ENCODE measurements at places on chromosomes 5 and 9. TPM values are rescaled to one million over a fixed set of nuclear protein-coding genes. Genes with fewer than 3 reads are reported as not detected.

- peaks cover 49% of the 10 kb centered on the region for H3K27me3 ChIP-seq
- peaks cover 48% of the 10 kb centered on the region for H3K4me1 ChIP-seq
- H3K27ac ChIP-seq: peak overlapping the region; percentile 68
Measured at GRCh38 chr9:22079873-22080341, 70.8 kb upstream of the CDKN2B start.

DNA sequence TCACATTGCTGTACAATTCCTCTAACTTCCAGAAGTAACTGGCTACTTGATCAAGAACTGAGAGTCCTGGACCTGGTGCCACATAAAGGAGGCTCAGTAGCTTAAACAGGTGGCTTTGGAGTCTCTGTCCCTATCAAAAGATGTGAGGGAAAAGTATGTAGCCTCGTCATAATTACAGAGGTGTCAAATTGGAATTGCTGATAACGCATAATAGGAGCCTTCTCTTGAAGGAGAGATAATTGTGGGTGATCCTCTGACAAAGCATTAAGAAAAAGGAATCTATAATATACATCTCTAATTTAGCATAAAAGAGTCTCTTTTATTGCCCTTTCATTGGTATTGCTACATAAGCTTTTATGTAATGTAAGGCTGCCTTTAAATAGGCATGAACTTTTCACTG, 1246.4 kb upstream of the CDH9 start:
- H3K36me3 ChIP-seq: no peaks in the 10 kb centered on the region
- no peak for DNase-seq
- no peak overlapping the region for H3K4me3 ChIP-seq
- no peak overlapping the region for H3K27ac ChIP-seq
- no peaks in the 10 kb centered on the region for H3K4me1 ChIP-seq
- no peaks in the 10 kb centered on the region for H3K27me3 ChIP-seq

Gene CNTNAP3B
- total RNA-seq: not detected

Gene PRDM9
- total RNA-seq: not detected

- DNase-seq: no peak
- no peaks in the 10 kb centered on the region for H3K36me3 ChIP-seq
- H3K4me3 ChIP-seq: no peak overlapping the region
- no peaks in the 10 kb centered on the region for H3K27me3 ChIP-seq
- H3K27ac ChIP-seq: no peak overlapping the region
Measured at GRCh38 chr9:2424619-2425033, 197.0 kb upstream of the VLDLR start.

Gene AMBP
- not detected for total RNA-seq

- no peak overlapping the region for H3K4me3 ChIP-seq
- peaks cover 3% of the 10 kb centered on the region for H3K4me1 ChIP-seq
- peaks cover 2% of the 10 kb centered on the region for H3K27me3 ChIP-seq
- H3K27ac ChIP-seq: no peak overlapping the region
- no peak for DNase-seq
- H3K36me3 ChIP-seq: no peaks in the 10 kb centered on the region
Measured at GRCh38 chr5:58299256-58299655, 160.6 kb downstream of the PLK2 start.

GRCh38 chr5:75612226-75612569, 945 bp downstream of the ANKDD1B start:
- H3K36me3 ChIP-seq: peaks cover 8% of the 10 kb centered on the region
- DNase-seq: no peak
- peaks cover 2% of the 10 kb centered on the region for H3K4me1 ChIP-seq
- no peak overlapping the region for H3K4me3 ChIP-seq
- H3K27ac ChIP-seq: no peak overlapping the region

- no peaks in the 10 kb centered on the region for H3K36me3 ChIP-seq
- no peak overlapping the region for H3K4me3 ChIP-seq
- no peak overlapping the region for H3K27ac ChIP-seq
- DNase-seq: no peak
Measured at GRCh38 chr9:115845648-115846312, 307.8 kb upstream of the PAPPA start.

GRCh38 chr5:36734422-36734821, 128.0 kb downstream of the SLC1A3 start:
- no peak overlapping the region for H3K27ac ChIP-seq
- H3K4me1 ChIP-seq: peaks cover 1% of the 10 kb centered on the region
- H3K36me3 ChIP-seq: no peaks in the 10 kb centered on the region
- H3K4me3 ChIP-seq: no peak overlapping the region
- H3K27me3 ChIP-seq: peaks cover 14% of the 10 kb centered on the region

- peak; percentile 94 for DNase-seq
- no peaks in the 10 kb centered on the region for H3K36me3 ChIP-seq
- peaks cover 3% of the 10 kb centered on the region for H3K27me3 ChIP-seq
- peak within 1 kb of the TSS; percentile 92 for H3K4me3 ChIP-seq
Measured at GRCh38 chr5:79235634-79236361, at the start of gene JMY. Gene JMY, plus strand, starts transcription at chr5:79236131. Its CDS starts 520 bp downstream, at chr5:79236651.

GRCh38 chr5:143499480-143500114, 96.1 kb upstream of the NR3C1 start:
- H3K4me1 ChIP-seq: no peaks in the 10 kb centered on the region
- H3K4me3 ChIP-seq: no peak overlapping the region
- DNase-seq: no peak
- H3K27ac ChIP-seq: no peak overlapping the region
- no peaks in the 10 kb centered on the region for H3K36me3 ChIP-seq

Gene ZNF883
- 0.24 TPM for total RNA-seq

Gene CCL21
- total RNA-seq: not detected

DNA sequence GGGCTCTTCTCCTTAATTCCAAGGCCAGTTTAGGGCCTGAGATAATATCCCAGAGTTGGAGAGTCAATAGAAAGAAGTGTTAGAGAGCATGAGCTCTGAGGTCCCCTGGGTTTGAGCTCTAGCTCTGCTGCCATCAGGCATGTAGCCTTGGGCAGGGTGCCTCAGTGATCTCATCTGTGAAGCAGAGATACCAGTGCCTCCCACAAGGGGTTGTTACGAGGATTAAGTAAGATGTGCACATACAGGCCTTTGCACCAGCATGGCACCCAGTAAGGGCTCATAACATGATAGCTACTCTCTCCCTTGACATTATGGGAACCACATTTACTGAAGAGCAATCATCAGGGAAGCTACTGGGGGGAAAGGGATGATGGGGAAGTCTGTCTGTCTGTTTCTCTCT, 265.7 kb downstream of the HSPA4 start:
- H3K36me3 ChIP-seq: no peaks in the 10 kb centered on the region
- no peaks in the 10 kb centered on the region for H3K27me3 ChIP-seq
- H3K27ac ChIP-seq: no peak overlapping the region

GRCh38 chr5:158877124-158877581, 222.6 kb downstream of the EBF1 start:
- H3K4me1 ChIP-seq: peaks cover 33% of the 10 kb centered on the region
- H3K4me3 ChIP-seq: no peak overlapping the region
- no peaks in the 10 kb centered on the region for H3K27me3 ChIP-seq
- DNase-seq: no peak
- H3K27ac ChIP-seq: no peak overlapping the region

- no peaks in the 10 kb centered on the region for H3K4me1 ChIP-seq
- H3K27me3 ChIP-seq: no peaks in the 10 kb centered on the region
- H3K4me3 ChIP-seq: no peak overlapping the region
- no peak overlapping the region for H3K27ac ChIP-seq
Measured at GRCh38 chr5:3944930-3945329, 349.3 kb downstream of the IRX1 start.

- no peak overlapping the region for H3K4me3 ChIP-seq
- no peaks in the 10 kb centered on the region for H3K27me3 ChIP-seq
- H3K27ac ChIP-seq: no peak overlapping the region
Measured at GRCh38 chr9:87383344-87384150, 114.1 kb upstream of the DAPK1 start.

DNA sequence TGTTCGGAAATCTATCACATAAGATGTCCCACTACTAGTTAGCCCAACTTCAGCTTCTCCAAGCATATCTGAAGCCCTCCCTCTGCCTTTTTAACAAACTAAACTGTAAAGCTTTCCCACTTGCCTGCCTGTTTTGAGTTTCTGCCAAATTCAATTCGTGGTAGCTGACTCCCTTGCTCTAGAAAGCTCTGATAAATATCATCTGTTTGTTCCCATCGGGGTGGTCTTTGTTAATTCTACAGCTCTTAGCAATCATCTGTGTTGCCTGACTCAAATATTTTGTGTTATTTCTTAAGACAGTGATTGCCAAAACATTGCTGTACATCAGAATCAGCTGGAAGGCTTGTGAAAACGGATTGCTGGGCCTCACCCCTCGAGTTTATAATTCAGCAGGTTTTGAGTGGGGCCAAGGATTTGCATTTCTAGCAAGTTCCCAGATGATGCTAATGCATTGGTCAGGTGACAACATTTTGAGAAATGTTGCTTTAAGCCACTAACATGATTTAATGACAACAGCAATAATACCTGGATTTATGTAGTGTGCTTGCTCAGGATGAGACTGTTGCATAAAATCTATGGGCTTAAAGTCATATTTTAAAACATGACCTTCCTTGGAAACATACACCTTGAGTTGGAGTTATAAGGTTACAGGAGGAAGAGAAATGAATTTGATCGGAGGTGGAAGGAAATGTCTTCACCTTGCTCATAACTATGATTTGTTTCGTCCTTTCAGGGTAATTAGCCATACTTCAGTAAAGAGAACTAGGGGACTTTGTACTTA, 631.9 kb downstream of the PSAT1 start:
- DNase-seq: no peak
- no peak overlapping the region for H3K27ac ChIP-seq
- H3K27me3 ChIP-seq: no peaks in the 10 kb centered on the region
- no peak overlapping the region for H3K4me3 ChIP-seq

DNA sequence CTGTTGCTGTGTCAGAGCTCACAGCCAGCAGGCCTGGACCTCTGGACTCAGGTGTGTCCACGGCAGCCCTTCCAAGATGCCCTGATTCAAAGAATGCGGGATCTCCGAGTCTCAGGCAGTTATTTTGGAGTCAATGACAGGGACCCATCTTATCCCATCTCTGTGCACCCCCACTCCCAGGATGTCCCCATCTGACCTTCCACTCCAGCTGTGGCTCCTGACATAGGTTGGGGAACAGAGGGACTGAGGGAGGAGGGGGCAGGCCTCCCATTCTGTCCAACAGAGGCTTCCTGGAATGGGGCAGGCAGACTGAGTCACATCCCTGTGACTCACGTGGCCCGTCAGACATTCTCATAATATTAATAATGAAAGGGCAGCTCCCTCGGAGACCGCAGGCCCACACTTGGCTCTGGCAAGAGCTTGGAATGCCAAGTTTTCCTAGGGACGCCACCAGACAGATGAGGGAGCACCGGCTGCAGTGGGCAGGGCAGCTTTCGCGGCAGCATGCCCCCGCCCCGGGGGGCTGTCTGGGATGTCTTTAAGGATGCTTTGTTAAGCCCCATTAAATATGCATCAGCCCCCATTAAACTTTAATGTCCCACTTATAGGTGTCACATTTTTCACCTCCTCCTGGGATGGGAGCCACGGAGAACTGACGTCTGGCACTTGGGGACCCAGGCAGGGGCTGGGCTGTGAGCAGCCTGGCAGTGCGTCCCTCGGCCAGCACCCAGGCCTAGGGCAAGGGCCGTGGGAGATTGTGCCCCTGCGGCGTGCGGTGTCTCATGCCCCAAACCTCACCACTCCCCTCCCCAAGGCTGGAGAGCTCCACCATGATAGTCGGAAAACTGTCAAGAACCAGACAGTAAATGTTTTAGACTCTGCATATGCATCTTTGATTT, 23.6 kb upstream of the FIBCD1 start:
- DNase-seq: no peak
- H3K27ac ChIP-seq: no peak overlapping the region
- no peaks in the 10 kb centered on the region for H3K27me3 ChIP-seq
- peaks cover 5% of the 10 kb centered on the region for H3K36me3 ChIP-seq
- no peak overlapping the region for H3K4me3 ChIP-seq
- no peaks in the 10 kb centered on the region for H3K4me1 ChIP-seq

DNA sequence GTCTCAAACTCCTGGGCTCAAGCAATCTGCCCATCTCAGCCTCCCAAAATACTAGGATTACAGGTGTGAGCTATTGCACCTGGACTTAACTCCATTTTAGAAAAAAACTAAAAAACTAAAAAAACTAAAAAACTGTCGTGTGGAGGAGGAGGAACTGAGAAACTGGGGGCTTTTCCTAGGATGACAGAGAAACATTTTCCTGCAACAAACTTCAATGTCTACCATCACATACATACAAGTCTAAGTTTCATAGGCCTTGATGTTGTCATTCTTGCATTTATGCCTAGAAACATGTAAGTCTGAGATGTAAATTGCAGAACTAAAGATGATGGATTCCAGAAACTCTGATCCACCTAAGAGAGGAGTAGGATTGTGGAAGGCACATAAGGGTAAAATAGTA, 556.8 kb downstream of the RAB3C start:
- peaks cover 9% of the 10 kb centered on the region for H3K4me1 ChIP-seq
- no peaks in the 10 kb centered on the region for H3K27me3 ChIP-seq
- H3K4me3 ChIP-seq: no peak overlapping the region
- H3K27ac ChIP-seq: no peak overlapping the region

DNA sequence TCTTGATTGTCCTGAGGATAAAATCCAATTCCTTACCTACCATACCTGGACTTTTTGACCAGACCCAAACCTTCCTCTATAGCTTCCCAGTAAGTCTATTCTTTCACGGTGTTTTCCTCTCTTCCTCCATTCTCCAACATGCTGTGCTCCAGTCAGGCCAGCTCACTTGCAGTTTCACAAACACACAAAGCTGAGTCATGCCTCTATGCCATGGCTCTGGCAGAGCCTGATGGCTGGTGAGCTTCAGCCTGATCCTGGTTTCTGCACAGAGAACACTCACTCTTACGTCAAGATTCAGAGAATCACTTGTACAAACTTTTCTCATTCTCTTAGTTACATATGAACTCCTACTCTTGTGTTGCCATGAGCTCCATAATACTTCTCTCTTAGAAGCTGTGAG, 27.7 kb upstream of the PAX5 start:
- no peak overlapping the region for H3K27ac ChIP-seq
- H3K36me3 ChIP-seq: no peaks in the 10 kb centered on the region
- no peaks in the 10 kb centered on the region for H3K4me1 ChIP-seq
- no peak for DNase-seq
- H3K27me3 ChIP-seq: peaks cover 30% of the 10 kb centered on the region

Gene EGFL7
- 3.2 TPM for total RNA-seq

DNA sequence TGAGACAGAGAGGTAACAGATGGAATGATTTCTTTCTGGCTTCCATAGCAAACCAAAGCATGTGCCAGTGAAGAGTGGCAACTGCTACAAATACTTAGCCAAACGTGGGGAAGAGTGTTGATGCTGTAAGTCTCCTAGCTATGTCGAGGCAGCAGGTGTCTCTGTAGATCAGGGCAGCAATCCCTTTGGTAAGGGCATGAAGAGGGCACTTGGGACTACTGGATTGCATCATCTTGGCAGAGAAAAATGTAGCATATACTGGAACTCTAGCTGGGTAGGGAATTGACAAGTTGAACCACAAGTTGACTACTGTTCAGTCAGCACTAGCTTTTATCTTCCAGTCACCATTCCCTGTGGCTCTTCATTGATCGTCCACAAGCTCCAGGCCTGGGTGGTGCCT, 75.8 kb downstream of the GHR start:
- DNase-seq: no peak
- no peak overlapping the region for H3K27ac ChIP-seq
- no peak overlapping the region for H3K4me3 ChIP-seq
- no peaks in the 10 kb centered on the region for H3K4me1 ChIP-seq
- H3K36me3 ChIP-seq: no peaks in the 10 kb centered on the region
- H3K27me3 ChIP-seq: no peaks in the 10 kb centered on the region

Gene RAI14
- total RNA-seq: 2.6 TPM

Gene TAF1L
- total RNA-seq: not detected
